ENCODE measurements at places on chromosomes 1 and 21.

GRCh38 chr1:119068427-119068826 is 72.0 kb downstream of the WARS2 start:
- no peak for DNase-seq

DNA sequence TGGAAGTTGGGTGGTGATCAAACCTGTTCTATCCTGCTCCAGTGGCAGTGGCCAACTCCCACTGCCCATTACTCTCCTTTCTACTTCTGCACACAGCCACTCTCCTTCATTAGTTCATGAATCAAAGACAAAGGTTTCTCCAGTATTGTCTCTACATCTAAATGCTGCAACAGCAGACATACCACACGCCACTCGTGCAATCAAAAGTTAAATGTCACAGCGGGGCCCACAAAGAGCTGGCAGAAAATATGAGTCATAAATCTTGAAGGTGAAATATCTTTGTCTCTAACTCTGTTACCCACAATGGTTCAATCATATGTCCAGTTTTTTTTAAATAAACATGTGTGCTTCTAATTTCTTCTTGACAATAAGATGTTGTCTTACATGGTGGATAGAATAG is 13.3 kb downstream of the APCS start:
- no peak for DNase-seq

DNA sequence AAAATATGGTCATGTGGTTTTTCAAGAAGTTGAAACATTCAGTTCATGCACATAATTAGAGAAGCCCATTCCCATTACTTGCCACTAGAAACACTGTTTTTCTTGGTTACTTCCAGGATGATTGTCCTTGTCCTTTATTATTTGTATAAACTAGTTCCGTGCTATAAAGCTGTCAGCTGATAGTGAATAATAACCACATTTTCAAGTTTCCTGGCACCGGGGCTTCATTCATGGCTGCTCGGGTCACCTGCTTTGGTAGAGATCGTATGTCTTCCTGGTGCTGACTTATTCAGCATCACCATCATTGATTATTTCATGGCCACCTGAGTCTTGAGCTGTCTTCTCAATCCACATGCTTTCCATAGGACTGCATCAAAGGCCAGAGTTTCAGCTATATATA is 62.9 kb upstream of the ZNF326 start:
- DNase-seq, result no peak

GRCh38 chr1:26797627-26798026 is 9.9 kb downstream of the PIGV start:
- no peak for DNase-seq

- no peak for DNase-seq
Measured at GRCh38 chr1:42096554-42096953, 56.7 kb upstream of the GUCA2B start.

- DNase-seq, result no peak
Measured at GRCh38 chr1:246800756-246801155, 76.5 kb downstream of the SCCPDH start.

Data from activated CD4-positive, alpha-beta T cell treated with anti-CD3 and anti-CD28 coated beads, Interleukin-2, amount 50 U/mL, for 4 hours (primary cell).